ENCODE measurements at places on chromosomes 3 and 15.

GRCh38 chr15:74889883-74890664 is at the start of gene MPI:
MPI (plus strand) TSS chr15:74890042; CDS start chr15:74890074, 32 bp downstream.
- DNase-seq = peak; percentile 91

GRCh38 chr15:33055962-33056361 is 138.6 kb downstream of the FMN1 start:
- DNase-seq = no peak

GRCh38 chr3:195095035-195095703 is 175.8 kb downstream of the XXYLT1 start:
- no peak for DNase-seq

DNA sequence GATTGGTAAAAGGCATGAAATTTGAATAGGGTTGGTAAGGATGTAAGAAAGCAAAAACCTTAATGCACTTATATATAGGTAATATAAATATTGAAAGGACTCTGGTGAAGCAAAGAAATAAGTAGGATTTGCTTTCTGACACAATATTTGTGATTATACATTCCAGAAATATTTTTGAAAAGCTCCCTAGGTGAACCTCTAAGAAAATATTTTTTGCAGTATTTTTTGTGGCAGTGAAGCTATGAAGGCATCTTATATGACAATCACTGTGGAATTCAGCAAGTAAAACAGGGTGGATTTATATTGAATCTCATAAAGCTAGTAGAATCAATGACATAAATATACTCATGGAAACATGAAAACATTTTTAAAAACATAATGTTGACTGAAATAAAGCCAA is 119.6 kb upstream of the EPHA3 start:
- DNase-seq = no peak

DNA sequence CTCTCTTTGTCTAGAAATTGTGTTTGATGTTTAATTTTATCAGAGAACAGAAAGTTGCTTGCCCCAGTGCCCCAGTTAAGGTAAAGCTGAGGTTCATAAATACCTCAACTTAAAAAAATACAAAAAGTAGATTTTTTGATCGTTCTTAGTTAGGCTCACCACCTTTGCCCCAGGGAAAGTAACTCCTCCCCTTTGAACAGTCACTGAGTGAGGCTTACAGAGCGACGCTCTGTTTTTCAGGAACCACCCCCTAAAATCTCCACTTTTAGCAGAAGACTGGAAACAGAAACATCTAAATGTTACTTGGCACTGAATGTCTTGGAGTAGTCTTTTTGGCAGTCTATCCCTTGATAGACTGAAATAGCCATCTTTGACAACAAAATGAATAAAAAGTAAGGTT is 24.9 kb downstream of the BLM start:
- no peak for DNase-seq

DNA sequence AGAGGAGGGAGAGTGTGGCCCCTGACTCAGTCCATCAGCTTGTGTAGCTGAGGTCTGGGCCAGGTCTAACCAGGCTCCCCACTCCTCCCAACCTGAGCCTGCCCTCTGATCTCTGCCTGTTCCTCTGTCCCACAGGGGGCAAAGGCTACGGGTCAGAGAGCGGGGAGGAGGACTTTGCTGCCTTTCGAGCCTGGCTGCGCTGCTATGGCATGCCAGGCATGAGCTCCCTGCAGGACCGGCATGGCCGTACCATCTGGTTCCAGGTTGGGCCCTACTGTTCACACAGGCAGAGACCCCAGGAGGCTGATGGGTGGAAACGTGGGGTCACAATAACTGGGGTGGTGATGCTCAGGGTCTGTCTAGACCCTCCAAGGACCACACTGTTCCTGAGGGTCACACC is 6.8 kb downstream of the NEIL1 start:
- no peak for DNase-seq

DNA sequence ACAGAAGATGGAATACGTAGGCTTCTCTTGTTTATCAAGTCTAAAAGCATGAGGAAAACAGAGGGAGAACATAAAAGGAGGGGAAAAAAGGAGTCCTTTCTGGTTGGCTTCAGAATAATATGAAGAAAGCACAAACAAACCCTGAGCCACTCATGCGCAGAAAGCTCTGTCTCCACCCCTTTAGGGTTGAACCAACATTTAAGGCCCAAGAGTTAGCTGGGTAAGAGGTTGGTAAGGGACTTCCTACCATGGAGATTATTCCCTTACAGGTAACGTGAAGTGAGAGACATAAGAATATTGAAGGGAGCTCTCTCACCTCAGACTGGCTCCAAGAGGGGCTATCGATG is 145.3 kb downstream of the RORA start:
- no peak for DNase-seq

DNA sequence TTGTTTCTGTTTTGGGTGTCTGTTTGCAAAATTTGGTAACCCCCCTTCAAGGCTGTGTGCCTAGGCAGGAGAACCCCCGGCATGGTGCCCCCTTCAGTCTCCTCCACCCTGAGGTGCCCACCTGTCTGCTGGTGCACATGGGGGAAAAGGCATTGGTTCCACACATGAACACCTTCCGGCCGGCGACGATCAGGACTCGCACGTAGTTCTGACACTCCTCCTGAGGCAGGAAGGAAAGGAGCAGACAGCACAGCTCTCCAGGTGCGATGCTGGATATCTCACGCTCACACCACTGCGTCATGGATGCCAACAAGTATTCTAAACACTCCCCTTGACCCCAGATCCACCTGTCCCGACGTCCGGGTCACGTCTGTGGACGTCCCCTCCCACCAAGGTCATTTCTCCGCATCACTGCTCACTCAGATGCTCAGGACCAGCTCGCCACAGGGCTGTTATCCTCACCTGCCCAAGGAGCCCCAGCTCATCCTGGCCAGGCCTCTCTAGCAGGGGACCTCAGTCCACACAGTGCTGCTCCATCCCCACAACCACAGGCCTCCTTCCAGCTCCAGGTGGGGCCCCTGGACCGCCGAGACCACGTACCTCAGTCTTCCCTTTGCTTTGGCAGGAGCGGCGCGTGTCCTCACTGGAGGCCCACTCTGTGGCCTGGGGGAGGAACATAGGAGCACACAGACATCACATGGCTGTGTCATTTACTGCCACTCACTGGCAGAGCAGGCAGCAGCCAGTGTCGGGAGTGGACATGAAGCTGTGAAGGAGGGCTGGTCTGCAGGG is 99.0 kb downstream of the SEMA5B start:
- no peak for DNase-seq

DNA sequence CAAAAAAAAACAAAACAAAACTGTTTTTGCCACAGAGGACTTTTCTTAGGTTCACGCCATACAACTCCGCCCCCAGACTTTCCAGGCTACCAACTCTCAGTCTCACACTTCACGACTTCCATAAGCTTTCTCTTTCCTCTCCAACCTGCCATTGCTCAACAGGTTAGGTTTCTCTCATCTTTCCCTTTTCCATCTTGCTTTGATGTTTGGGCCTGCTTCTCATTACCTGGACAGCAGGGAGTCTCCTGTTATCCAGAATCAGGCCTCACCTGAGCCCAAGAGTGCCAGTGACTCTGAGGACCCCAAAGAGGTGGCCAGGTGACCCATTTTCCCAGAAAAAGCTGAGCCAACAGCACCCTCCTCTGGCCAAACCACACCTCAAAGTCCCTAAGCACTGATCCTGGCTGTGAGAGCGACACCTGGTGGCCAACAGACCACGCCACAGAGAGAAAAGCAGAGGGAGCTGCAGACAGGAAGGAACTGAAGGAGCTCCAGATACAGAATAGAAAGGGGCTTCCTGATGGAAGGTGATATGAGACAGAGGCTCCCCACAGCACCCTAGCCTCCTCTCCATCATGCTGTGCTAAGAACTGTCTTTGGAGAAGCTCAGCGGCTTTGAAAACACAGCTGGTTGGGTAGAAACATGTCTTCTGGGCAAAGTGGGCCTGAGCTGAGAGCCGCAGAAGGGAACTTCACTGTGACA is 4.0 kb downstream of the CCDC51 start:
- DNase-seq = peak; percentile 86
